ENCODE measurements at places on chromosomes 5 and 9.

DNA sequence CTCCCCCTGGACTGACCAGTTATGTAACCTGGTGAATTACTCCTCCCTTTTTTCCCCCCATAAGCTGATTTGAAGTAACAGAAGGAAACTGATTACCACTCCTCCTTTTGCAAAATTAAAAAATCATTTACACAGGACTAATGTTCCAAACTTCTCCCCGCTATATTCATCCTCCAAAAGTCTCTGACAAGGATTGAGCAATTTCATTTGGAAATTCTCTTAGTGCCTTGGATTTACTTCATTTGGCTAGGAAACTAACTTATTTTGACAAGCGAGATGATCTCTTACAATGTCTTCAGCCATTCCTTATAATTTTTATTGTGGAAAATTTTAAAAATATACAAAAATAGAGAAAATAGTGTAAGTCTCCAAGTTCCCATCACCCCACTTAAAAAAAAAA, 15.4 kb upstream of the B4GALT1 start:
- no peak for DNase-seq

GRCh38 chr9:134928436-134929192, 10.9 kb upstream of the FCN1 start:
- no peak for DNase-seq

DNA sequence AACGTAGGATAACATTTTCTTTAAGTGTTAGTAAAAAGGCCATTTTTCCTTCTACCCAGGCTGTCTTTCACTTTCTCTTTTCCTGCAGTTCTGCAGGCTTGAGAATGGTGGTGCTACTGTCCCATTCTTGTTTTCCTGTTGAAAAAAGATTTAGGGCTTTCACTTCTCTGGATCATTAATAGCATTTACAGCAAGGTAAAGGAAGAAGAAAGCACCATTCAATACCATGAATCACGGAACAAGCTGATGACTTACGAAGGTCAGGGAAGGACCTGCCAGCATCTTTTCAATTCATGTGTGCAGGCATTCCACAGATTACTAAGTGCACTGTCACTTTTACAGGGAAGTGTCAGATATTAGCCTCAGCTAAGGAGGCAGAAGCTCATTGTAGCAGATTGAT, 292.8 kb downstream of the YTHDC2 start:
- no peak for DNase-seq

DNA sequence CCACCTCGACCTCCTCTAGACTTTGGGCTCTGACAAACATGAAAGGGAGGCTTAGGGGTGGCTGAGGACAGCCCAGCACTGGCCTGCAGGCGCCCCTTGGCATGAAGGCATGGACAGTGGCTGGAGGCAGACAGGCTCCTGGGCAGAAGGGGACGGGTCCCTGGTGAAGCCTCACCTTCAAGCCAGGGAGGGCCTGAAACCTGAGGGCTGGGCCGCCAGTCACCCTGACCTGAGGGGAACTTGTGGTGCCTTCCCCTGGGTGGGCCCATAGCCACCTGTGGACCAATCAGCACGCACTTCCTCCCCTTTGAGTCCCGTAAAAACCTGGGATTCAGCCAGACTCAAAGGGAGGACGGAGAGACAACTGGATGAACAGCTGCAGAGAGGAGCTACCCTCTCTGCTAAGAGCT, 90.4 kb upstream of the PUM3 start:
- DNase-seq: no peak

DNA sequence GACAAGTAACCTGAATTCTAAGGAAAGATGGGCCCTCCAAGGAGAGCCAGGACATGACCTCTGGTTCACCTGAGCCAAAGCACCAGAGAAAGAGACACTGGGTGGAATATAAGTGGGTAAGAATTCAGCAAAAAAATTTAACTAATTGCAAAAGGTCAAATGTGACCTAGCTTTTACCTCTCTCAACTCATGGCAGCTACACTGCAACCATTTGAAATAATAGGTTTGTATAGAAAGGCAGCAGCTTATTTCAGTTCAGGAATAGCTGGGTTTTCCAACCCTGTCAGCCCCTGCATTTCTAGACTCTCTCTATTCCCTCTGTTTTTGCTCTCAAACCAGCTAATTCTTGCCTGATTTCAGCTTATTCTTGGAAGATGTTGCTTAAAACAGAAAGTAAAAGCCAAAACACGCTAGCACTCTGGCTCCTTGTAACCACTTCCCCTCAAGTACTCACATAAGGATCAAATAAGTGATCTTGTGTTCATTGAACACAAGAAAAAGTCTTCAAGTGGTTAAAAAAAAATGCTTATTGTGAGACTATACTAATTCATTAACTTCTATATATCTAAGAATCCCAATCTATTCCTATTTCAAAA, 101.1 kb upstream of the NR4A3 start:
- DNase-seq: no peak

DNA sequence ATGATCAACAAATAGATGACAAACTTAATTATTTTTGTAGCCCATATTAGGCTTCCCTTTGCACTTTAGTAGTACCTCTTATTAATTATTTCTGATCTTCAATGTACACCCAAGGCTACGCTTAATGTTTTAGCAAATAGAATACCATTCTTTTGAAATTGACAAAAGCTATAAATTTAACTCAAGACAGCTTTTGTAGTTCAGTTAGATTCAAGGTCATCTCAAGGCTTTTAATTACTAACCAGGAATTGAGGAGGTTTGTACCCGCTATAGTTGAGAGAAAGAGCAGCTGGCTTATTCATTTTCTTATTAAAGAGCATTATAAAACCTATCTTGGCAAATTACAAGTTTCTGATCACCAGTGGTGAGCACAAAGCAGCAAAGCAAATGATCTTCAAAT, 15.1 kb downstream of the NR6A1 start:
- no peak for DNase-seq

DNA sequence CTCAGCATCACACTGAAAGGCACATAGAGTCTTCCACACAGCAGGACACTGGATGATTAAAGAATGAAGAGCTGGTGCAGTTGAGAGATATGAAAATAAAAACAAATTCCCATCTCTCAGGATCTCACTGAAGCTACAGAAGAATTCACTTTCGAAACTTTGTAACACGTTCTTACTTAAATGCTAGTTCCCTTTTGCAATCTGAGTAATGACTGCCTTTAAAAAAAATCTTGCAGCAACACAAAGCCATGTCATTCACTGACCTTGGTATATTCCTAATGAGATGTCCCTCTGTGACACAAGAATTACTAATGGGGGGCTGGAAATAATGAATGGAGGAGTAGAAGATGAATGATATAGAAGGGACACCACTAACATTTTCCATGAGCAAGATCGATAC, 201.8 kb downstream of the GLIS3 start:
- no peak for DNase-seq

- no peak for DNase-seq
These were observed 484.2 kb upstream of the PTPRD start for GRCh38 chr9:11097020-11097419.

GRCh38 chr9:134216449-134216951, 52.1 kb upstream of the RNU6ATAC start:
- DNase-seq: no peak

GRCh38 chr9:78010445-78010844, 21.2 kb downstream of the GNAQ start:
- DNase-seq: no peak

GRCh38 chr9:135320331-135320730, 159.3 kb upstream of the PPP1R26 start:
- DNase-seq: no peak
